Stomach (tissue), 19 donors: ENCODE measurements at places on chromosomes 4 and X. TPM values are rescaled to one million over a fixed set of nuclear protein-coding genes. Genes with fewer than 3 reads are reported as not detected.

DNA sequence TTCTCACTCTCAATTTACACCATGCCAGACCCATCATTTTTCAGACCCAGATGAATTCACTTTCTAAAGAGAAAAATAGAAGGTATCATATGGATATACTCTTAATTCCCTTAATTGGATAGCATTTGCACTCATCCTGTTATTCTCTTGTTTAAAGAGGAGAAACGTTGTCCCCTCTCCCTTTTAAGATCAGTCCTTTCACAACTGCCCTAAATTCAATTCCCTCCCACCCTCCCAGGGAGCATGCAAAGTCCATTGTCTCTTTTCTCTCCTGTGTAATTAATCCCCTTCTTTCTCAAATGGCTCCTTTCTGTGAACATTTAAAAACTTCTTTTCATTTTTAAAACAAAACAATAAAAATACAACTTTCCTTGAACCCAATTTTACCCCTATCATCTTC, 124.7 kb upstream of the TLL1 start:
- DNase-seq: no peak

DNA sequence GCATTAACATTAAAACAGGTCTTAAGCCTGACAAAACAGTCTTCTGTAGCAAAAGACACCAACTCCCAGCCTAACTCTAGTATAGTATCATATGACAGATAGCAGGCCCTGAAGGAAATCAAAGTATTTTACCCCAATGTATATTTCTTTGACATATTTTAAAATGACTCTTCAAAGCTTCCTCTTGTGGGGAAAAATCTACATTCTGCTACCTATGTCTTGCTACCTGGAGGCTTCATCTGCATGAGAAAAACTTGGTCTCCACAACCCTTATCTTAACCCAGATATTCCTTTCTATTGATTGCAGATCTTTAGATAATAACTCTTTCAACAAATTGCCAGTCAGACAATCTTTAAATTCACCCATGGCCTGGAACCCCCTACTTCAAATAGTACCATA, 1620.4 kb downstream of the PCDH7 start:
- DNase-seq: no peak

DNA sequence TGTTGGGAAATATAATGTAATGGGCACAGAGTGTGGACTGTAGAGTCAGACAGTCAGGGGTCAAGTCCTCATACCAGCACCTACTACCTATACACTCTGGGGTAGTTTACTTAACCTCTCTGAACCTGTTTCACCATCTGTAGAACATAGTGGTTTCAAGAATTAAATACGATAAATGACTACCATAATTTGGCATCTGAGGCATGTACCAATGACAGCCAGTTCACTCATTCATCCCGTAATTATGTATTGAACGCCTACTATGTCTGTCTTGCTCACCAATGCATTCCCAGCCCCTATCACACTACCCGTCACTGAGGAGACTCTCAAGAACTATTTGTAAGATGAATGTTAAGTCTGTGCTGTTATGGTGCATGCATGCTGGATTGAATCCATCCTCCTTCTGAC, 2.0 kb upstream of the FGB start:
- DNase-seq: no peak

- no peak for DNase-seq
Observed at GRCh38 chrX:54042609-54043021, 1.7 kb downstream of the PHF8 start.

- no peak for DNase-seq
Observed at GRCh38 chrX:115948018-115948923, 222.3 kb upstream of the AGTR2 start.

DNA sequence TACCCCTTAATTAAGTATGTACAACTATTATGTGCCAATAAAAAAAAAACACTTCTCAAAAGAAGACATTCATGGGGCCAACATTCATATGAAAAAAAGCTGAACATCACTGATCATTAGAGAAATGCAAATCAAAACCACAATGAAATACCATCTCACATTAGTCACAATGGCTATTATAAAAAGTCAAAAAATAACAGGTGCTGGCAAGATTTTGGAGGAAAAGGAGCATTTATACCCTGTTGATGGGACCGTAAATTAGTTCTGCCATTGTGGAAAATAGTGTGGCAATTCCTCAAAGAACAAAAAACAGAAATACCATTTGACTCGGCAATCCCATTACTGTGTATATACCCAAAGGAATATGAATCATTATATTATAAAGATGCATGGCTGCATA, 229.9 kb downstream of the PAPSS1 start:
- DNase-seq: no peak

- no peak for DNase-seq
Observed at GRCh38 chr4:182427554-182427953, 184.4 kb downstream of the TENM3 start.

DNA sequence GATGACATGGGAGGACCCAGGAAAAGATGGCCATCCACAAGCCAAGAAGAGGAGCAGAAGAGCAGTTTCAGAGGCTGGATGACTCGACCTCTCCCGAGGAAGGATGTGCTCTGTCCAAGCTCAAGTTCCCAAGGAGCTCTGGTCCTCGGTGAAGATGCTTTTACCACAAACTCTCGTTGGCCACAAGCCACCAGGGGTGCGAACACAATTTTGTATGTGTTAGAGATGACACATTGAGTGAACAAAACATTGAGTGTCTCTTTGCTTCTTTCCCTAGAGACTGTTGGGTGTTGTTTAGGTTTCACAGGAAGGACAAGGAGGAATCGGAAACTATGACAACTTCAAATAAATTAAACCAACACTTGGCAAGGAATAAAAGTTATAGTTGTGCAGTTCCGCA, 26.3 kb downstream of the FGFBP1 start:
- no peak for DNase-seq

DNA sequence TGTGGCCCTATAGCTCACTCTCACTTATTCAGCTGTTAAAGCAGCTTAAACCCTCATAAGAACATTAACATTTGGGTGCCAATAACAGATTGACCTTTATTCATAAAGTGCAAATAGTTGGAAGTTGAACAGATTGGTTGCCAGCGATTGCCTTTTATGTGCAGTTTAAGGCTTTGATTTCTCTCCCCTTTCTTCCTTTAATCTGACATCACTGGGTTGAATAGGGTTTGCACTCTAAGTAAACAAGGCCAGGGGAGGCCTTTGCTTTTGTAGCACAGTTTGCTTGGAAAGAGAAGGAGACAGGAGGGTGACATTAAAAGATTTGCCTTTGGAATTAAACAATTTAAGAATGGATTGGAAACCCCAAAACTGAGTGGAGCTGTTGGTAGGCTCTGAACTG, 114.3 kb downstream of the NKX6-1 start:
- no peak for DNase-seq

DNA sequence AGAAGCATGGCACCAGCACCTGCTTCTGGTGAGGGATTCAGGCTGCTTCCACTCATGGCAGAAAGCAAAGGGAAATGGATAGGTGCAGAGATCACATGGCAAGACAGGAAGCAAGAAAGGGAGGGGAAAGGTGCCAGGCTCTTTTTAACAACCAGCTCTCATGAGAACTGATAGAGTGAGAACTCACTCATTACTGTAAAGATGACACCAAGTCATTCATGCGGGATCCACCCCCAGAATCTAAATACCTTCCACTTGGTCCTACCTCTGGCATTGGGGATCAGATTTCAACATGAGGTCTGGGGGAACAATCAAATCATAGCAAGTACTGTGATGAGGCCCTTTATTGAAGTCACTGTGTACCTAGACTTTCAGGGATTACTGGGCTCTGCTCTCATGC, 72.0 kb upstream of the PRDM5 start:
- no peak for DNase-seq

DNA sequence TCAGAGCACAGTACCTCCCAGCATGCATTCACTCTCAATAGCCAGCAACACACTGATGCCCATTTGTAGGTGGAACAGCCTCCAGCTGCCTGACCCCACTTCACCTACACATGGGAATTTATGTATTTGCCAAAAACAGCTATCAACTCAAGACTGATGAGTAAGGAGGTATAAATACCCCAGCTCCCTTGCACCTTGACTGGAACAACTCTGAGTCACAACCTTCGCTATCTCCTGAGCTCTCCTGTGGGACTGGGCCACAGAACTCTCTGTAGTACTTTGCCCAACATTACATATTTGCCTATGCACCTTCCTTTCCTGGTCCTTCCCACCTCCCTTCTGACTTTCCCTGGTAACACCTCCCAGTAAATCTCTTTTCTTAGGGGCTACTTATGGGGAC, 16.5 kb upstream of the EGFL6 start:
- no peak for DNase-seq

DNA sequence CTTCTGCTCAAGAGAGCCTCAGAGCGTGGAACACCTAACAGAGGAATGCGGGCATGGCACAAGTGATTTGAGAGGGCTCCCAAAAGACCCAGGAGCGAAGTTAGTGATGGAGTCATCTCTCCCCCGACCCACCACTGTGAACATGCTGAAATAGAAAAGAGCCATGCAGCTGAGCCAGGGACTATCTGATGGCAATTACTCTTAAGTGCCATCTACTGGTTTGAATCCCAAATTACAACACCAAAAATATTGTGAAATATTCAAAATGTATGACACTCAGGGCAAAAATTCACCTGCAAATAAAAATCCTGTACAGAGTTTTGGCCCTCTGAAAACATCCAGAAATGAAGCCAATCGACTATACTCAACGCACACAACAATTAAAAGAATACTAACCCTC, 2038.9 kb upstream of the ADGRL3 start:
- no peak for DNase-seq

DNA sequence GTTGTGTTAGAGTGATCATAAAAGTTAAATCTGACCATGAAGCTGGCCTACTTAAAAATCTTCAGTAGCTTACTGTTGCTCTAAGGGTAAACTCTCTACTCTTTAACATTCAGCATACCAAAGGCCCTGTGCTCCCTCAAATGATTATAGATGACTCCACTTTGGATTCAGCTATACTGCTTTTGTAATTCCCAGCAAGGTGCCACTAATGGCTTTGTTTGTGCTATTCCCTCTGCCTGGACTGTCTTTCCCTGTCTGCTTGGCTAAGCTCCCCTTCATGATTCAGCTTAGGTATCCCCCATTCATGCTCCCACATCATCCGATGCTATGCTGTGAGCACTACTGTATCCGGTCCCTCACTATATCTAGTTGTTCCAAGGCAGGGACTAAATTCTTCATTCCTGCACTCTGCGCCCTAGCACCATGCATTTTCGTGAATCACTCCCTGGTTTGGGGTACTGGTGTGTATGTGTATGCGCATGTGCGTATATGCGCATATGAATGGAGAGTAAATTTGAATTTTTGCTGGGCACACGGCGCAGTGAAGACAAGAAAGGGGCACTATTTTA, 453 bp upstream of the PBDC1 start:
- DNase-seq: no peak

DNA sequence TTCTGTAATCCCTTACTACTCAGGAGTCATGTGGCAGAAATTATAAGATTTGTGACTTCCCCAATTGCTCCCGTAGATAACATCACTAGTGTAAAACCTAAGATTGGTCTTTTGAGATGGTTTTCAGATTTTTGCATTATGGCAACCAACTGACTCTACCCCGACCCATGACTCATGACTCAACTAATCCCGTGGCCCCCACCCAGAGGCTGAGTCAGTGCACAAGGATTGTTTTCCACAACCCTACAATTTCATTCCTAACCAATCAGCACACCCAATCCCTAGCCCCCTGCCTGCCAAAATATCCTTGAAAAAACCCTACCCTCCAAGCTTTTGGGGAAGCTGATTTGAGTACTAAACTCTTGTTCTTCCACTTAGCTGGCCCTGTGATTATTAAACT, 109.4 kb upstream of the FAM9C start:
- no peak for DNase-seq

DNA sequence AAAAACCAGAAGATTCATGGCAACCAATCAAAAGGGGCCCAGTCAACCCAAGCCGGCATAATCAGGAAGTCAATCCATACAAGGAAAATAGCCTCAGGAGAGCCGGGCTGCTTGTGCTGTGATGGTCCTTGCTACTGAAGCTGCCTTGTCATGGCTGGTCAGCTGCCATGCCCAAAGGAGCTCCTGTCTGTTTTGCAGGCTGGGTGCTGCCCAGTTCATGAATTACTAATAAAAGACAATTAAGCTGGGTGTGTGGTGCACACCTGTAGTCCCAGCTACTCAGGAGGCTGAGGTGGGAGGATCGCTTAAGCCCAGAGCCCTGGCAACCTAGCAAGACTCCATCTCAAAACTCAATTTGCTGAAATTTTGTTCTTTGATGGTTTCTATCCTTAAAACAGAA, 16.0 kb upstream of the CTBP1 start:
- no peak for DNase-seq

GRCh38 chr4:8756816-8757215, 114.8 kb downstream of the HMX1 start:
- DNase-seq: no peak

DNA sequence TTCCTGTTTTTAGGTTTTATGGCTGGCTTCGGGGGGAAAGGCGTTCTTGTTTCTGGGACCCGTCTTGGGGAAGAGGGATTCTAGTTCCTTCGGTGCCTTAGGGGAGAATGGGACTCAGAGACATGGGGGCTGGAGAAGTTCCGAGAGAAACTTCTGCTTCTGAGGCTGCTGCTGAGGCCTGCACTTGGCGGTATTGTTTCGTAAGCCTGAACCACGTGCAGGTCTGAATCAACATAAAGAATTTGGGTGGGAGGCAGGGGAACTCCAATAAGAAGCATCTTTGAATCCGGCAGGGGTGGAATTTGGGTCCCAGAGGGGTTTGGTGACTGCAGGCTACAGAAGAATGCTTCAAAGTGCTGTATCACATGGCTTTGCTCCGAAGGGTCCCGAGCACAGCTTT, 15.1 kb downstream of the XG start:
- no peak for DNase-seq

DNA sequence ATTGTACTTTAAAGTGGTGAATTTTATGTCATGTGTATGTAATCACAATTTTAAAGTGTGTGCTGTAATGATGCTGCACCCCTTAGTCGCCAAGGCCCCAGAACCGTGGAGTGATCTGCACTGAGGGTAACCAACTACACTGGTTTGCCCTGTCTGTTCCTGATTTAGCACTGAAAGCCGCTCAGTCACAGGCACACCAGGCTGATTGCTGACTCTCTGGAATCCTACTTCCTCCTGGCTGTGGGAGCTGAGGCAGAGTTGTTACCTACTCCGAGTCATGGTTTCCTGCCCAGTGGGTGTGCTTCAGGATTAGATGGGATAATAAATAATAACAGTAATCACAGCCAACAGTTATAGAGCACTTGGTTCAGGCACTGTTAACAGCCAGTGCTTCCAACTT, 645.4 kb downstream of the BCOR start:
- DNase-seq: no peak

Gene PAGE5
- total RNA-seq: not detected

Gene PPARGC1A
- total RNA-seq: 15.2 TPM

Gene GPR34
- 10.1 TPM for total RNA-seq

Gene GPM6B
- 10.9 TPM for total RNA-seq

Gene TCEAL5
- total RNA-seq: not detected

Gene KIT
- 41.7 TPM for total RNA-seq

Gene AADAT
- 5.8 TPM for total RNA-seq

Gene SERTM2
- 2.3 TPM for total RNA-seq

Gene SOWAHB
- total RNA-seq: 10.1 TPM

Gene FAM9B
- not detected for total RNA-seq

Gene DBET
- total RNA-seq: not detected

Gene TMSB15C
- not detected for total RNA-seq

Gene ART3
- 0.55 TPM for total RNA-seq

Gene CLIC2
- 3.5 TPM for total RNA-seq

Gene PCDH18
- 16.7 TPM for total RNA-seq

Gene FAM241A
- total RNA-seq: 8.4 TPM

Gene FGFRL1
- 3.5 TPM for total RNA-seq
